ENCODE measurements at places on chromosomes 12 and 14.
A peak's percentile ranks its signal among the peaks of the same experiment; 100 is the strongest.

DNA sequence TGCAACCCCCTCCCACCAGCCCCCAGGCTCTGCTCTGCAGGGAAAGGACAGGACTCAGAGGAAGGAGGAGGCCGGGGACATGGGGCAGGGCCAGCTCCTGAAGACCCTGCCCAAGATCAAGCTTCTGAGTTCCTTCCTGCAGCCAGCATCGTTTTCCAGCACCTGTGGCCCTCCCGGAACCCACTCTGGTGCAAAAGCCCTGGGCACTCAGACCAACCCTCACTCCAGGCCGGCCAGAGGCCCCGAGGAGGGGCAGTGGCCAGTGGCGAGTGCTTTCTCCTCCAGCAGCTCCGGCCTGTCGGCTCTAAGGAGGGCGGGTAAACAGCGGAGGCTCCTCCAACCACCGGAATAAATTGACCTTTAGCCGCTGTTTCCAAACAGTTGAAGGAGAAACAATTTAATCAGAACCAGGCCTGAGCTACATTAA, 10.8 kb downstream of the TMEM179 start:
- DNase-seq = no peak

- DNase-seq = no peak
These were observed 24.7 kb upstream of the CSRNP2 start for GRCh38 chr12:51108136-51108535.

DNA sequence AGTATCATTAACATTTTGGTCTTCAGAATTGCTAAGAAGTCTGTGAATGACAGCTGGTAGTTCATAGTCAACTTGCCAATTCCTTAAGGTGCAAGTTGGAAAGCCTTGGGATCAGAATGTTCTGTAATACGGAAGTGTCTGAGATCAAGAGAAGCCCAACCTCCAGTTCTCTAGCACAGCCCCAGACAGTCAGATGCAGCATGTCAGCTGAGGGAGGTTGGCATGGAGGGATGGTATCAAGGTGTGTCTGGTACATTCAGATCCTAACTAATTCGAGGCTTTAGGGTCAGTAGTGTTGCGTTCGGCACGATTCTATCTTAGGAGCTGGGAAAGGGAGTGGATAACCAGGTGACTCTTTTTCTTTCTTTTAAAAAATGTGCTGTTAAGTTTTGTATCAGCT, 38.3 kb downstream of the FNTB start:
- DNase-seq = no peak

GRCh38 chr12:118145113-118145797, 9.3 kb downstream of the PEBP1 start:
- no peak for DNase-seq

GRCh38 chr12:125332900-125333299, 267.7 kb downstream of the AACS start:
- no peak for DNase-seq

DNA sequence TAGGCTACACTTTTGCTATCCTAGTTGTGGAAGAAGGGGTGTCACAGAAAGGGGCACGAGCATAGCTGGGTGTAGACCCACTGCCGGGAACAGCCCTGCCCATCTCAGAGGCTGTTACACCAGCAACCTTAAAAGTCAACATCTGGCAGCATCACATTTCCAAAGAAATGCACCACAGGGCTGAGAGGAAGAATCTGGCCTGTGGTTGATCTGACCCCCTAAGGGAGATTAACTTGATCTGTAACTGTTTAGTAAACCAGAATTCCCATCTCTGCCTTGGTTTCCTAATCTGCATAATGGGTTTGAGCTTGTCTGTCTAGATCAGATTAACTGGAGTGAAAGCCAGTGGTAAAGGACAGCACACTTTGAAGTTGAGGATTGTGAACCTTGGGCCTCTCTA, 1.3 kb downstream of the LRP1-AS start:
- DNase-seq = no peak

DNA sequence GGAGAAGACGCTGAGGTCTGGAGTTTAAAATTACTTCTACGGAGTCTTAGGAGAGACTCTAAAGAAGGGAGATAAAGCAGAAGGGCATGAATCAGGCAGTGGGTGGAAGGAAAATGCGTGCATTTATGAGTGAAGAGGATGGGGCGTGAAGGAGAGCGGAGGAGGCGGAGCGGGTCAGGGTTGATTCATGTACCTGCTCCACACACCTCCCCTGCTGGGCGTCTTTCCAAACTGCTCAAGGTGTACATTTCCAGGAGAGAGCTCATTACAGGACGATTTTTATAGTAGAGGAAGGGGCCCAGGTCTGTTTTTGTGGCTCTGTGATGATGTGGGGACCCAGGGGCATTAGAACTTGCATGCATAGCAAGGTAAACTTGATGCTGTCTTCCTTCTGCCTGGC, 65.0 kb upstream of the ASPG start:
- no peak for DNase-seq

GRCh38 chr12:5227708-5228373, 184.2 kb downstream of the KCNA5 start:
- DNase-seq = no peak

DNA sequence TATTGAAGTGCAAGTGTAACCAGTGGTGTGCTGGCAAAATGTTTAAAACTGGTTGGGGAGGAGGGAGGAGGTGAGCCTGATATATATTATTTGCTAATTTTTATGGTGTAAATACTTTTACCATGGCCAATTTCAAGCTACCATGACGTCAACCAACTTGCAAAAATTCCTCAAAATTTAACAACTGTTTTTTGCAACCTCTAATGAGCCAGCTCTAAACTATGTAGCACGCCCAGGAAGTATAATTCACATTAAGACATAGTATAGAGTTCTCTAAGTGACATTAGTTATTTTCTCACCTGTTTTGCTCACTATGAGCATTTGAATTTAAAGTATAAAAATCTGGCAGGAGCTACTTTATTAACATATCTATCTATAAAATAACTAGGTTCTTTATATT, 41.4 kb downstream of the ATL1 start:
- DNase-seq = no peak

DNA sequence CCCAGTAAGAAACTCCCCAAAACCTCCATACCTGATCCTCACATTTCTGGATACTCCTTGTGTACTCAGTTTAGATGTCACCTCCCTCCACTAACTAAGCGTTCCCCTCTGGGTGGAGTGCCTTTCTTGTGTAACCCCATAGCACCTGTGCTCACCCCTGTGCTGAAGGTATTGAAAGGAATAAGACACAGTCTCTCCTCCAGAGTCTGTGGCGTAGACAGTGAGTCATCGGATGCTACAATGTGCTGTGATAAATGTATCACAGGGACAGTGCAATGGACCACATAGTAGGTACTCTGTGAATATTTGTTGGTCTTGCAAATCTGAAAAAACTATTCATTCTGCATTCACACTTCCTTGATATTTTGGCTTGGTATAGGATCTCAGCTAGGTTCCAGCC, 30.8 kb downstream of the TSPAN9 start:
- DNase-seq = no peak

- no peak for DNase-seq
These were observed 3.2 kb downstream of the SERPINA9 start for GRCh38 chr14:94472842-94473241.

DNA sequence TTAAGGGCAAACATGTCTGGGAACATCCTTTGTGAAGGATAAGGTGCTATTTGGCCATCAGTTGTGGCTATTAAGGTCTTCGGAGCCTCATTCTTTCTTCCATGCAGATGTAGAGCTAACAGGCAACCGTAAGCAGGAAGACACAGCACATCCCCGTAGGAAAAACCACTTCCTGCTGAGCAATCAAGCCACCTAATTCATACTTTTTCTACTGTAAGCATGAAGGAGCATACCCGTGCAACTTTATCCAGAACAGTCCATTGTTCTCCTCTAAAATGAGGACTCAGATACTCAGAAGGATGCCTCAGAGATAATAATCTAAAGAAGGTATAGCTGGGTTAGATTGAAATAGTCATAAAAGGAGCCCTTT, 232.0 kb downstream of the PPM1H start:
- no peak for DNase-seq

DNA sequence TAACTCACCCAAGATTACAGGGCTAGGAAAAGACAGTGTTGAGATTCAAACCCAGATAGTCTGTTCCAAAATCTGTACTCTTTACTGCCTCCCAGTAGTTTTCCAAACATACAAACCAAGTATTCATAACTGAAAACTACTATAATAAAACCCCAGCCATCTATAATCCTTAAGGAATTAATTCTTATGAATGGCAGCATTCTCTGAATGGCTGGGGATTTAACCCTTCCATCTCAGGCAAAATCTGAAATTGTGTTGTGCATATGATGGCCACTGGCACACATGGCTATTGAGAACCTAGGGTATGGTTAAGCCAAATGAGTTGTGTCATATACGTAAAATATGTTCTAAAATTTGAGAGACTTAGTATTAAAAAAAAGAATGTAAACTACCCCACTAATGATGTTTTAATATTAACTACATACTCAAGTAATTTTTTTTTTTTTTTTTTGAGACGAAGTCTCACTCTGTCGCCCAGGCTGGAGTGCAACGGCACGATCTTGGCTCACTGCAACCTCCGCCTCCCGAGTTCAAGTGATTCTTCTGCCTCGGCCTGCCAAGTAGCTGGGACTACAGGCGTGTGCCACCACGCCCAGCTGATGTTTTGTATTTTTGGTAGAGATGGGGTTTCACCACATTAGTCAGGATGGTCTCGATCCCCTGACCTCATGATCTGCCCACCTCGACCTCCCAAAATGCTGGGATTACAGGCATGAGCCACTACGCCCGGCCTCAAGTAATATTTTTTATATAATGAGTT, 16.7 kb downstream of the PPP1R13B start:
- no peak for DNase-seq

GRCh38 chr14:24156840-24157239, 4.2 kb upstream of the IRF9 start:
- no peak for DNase-seq

DNA sequence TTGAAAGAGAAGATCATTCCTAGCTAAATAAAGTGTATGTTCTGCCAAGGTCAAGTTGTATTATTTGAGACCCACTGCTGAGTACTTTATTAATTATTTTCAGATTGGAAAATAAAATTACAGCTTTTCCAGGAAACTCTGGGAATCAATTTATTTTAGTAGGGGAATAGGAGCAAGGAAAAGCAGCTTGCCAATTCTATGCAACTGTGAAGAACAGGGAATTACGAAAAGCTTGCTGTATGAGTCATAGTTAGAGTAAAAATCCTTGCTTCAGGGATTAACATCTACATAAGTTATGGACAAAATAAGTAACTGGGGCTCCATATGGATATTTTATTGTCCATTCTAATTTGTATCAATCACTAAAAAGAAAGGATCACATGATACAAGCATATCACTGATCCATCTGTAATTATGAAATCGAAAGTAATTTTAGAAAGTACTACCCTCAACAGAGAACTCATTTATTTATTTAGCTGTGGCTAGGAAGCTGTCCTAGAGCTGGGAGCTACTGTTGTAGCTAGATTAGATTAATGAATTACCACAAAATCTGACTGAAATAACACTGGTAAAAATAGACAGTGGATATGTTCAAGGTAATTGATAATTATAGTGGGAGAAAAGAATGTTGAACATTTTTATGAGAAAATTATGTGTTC, 303.5 kb upstream of the NPAS3 start:
- DNase-seq = no peak

GRCh38 chr14:99270458-99271220, 1.4 kb downstream of the BCL11B start:
- DNase-seq = no peak

DNA sequence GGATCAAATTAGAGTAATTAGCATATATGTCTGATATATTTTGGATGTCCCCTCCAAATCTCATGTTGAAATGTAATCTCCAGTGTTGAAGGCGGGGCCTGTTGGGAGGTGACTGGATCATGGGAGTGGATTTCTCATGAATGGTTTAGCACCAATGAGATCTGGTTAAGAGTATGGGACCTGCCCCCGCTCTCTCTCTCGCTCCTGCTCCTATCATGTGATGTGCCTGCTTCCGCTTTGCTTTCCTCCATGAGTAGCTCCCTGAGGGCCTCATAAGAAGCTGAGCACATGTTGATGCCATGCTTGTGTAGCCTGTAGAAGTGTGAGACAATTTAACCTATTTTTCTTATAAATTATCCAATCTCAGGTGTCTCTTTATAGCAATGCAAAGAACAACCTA, 73.1 kb downstream of the PAWR start:
- DNase-seq = no peak

GRCh38 chr12:8556531-8557097, 15.9 kb upstream of the CLEC4E start:
- DNase-seq = no peak

DNA sequence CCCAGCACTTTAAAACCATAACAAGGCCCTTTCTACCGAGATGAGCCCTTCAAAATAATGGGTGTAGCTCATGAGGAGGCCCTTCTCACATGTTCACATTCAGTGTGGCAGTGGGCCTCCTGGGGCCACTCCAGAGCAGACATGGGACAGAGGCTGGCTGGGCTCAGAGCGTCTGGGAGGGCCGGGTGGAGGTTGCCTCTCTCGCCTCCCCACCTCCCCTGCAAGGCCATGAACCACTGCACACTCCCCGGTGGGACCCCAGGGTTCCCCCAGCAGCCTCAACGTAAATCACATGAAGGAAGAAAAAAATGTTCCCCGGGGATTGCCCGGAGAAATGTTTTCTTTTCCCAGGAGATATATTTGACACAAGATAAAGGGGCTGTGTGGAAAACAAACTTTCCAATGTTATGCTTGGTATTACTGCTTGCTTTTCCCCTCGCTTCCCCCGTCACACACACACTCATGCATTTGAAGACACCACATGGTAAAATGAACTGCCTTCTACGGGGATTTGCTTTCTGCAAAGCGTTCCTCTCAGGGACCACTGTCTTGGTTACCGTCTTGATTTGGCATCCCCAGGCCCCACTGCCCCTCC, 190.7 kb upstream of the CCND2 start:
- DNase-seq = no peak

- DNase-seq = peak; percentile 59
These were observed 17.9 kb upstream of the TDRD9 start for GRCh38 chr14:103910262-103910935.

DNA sequence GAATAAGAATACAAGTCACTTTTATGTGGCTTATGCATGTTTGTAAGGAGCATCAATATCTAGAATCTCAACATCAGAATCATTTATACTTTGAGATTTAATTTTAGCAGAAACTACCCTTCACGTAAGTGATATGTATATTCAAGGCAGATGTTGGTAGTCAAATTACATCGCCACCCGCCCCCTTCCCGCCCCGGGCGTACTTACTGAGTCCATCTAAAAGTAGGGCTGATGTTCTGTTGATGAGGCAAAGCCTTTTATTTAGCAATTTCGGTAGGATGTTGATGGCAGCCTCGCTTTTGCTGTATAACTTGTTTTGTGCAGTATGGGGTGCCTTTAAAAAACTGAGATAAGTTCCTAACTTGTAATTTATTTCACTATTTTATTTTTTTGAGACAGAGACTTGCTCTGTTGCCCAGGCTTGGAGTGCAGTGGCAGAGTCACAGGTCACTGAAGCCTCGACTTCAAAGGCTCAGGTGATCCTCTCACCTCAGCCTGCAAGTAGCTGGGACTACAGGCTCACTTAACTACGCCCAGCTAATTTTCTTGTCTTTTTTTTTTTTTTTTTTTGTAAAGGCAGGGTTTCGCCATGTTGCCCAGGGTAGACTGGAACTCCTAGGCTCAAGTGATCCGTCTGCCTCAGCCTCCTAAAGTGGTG, 30.8 kb downstream of the KTN1 start:
- no peak for DNase-seq

GRCh38 chr12:49059299-49060171, 1.1 kb downstream of the KMT2D start:
- DNase-seq = no peak
